ENCODE measurements at places on chromosomes 2 and 18.

- DNase-seq = no peak
These were observed 17.1 kb downstream of the ATOH8 start for GRCh38 chr2:85770786-85771409.

DNA sequence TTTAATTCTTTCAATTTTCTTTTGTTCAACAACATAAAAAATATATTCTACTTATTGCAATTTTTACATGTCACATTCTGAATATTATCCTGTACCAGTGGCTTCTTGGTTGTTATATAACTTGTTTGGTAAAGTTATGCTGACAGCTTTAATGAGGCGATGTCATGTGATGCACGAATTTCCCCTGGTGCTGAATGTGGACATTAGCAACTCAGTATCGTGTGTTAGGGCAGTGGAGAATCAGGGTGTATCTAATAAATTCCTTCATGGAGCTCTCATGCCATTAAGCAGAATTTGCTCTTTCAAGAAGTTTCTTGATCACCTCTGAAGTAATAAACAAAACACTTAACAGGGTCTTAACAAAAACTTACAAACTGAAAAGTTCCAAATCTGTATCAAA lies 99.6 kb upstream of the DNMT3A start:
- no peak for DNase-seq

GRCh38 chr2:109213646-109214433 lies 84.8 kb downstream of the SH3RF3 start:
- DNase-seq = peak; percentile 60

- no peak for DNase-seq
These were observed 145.6 kb upstream of the NCK2 start for GRCh38 chr2:105598829-105599698.

DNA sequence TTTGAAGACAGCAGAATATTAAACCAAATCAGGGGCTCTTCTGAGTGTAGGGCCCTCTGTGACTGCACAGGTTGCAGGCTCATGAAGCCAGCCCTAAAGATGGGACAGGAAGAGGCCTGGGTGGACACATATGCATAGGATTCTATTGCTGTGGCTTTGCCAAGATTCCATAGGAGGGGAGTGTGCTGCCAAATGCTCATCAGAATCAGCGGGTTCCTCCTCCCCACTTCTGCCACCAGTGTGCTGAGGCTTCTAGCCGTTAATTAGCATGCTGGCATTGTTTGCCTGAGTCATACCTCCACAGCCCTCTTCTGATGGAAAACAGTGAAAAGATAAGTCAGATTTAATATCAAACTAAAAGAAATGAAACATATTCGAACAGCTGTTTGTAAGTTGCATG lies 103.9 kb upstream of the TMEFF2 start:
- peak; percentile 4 for DNase-seq

DNA sequence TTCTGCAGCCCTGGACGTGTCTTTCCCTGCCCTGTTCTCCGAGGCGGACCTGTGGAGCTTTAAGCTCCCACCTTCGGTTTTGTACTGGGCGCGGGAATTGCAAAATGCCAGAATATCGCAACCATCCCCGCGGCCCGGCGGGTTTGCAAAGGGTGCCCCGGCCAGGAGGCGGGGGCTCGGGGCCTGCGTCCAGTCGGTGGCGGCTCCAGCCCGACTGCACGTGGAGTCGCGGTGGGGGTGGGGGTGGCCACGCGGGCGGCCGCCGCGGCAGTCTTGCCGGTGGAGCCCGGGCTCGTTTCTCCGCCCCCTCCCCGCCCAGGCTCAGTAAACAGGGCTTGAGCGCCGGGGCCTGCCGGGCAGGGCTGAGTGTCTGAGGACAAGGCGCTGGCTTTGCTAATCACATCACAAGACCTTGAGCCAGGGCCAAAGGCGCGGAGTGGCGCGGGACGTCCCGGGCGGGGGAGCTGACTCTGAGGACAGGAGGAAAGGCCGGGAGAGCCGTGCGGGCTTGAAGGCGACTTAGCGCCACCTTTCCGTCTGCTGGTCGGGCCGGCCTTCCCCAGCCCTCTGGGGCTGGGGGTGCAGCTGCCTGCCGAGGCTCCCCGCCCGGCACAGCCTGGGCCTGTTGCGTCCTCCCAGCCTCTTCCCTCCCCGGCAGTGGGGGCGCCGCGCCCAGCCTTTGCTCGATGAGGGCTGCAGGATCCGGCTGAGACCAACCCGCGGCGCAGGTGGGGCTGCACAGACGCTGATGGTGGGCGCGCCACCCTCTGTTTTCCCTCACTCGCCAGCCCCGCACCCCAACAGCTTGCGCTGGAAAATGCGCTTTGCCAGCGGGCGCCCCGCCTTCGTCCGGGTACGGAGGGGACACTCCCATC lies 786 bp upstream of the ZFP36L2 start:
- DNase-seq = peak; percentile 68

DNA sequence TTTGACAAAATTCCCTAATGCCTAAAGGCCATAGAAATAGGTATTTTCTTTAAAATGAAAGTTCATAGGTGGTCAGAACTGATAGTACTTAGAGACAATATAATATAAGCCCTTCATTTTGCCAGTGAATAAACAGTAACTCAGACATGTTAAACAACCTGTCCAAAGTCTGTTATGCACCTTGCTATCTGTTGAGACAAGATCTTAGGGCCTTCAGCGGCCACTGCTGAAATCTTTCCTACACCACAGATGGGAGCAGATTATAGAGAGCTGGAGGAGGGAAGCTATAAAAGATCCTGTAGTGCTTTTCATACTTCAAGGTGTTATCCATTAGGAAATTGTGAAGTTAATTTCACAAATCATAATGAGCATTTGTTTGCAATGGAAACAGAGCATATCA lies 13.8 kb downstream of the CERKL start:
- DNase-seq = no peak

DNA sequence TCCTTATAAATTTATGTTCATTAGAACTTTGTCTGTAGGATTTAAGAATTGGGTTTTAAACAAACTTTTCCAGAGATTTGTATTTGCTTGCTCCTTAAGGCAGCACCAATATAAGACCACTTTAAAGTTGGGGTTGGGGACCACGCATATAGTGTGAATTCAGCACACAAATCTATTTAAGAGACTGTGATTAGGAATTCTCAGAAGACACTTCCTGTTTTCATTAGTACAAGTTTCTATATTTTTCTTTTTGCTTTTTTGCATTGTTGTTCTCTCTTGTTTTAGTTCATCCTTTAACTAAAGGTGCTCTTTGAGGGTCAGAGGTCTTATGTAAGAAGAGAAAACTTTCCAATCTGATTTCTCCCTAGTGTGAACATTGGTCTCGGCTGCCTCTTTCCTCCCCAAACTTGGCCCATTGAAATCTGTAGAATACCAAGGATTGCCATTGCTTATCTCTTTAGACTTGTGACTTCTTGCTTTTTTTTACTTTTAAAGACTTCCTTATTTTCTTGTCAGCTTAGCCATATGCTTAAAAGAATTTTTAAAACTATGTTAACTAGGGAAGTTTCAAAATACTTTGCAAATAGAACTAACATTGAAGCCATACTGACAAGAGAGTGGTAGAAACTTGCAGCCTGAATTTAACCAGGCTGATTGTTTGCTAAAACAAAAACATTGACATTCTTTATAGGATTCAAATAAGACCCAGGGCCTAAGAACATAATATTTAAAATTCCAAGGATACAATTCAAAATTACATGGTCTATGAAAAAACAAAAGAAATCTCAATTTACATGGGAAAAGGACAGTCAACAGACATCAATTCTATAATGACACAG lies 264.1 kb upstream of the FN1 start:
- no peak for DNase-seq

- no peak for DNase-seq
These were observed 37.3 kb downstream of the PTCD3 start for GRCh38 chr2:86143307-86143706.

GRCh38 chr2:68391869-68392268 lies 26.8 kb downstream of the PLEK start:
- no peak for DNase-seq

GRCh38 chr2:80377071-80377470 lies 72.5 kb upstream of the LRRTM1 start:
- DNase-seq = peak; percentile 80

DNA sequence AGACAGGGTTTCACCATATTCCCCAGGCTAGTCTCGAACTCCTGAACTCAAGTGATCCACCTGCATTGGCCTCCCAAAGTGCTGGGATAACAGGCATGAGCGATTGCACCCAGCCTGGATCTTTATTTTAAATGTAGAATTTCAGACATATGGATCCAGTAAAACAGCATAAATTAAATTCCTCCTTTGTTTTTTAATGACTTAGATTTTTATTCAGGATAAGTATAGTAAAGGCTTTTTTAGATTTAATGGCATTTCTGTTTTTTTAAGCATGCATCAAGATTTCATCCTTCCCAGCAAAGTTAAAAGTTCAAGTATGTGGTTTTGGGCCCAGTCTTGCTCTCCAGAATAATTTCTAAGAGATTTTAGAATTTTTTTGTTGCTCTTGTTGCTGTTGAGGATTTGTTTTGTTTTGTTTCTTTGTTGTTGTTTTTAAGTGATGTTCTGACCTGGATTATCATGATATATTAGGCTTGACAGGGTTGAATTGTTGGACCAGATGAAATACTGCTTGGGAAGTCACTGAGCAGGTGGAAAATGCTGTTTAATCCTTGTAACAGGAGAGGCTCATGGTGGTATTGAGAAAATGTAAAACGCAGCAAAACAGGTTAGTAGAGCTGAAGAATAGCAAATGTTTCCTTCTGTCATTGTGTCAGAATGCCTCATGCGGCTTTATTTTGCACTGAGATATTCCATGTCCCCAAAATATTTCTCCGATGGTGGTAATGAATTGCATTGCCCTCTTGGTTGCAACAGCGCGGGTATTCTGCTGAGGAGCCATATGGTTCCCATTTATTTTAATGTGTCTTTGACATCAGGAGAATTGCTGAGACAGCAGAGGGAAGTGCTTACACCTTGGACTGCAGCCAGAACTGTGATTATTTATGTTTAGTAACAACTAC lies 147.9 kb downstream of the GALNT3 start:
- peak; percentile 58 for DNase-seq

- DNase-seq = no peak
These were observed 113.7 kb upstream of the CREB1 start for GRCh38 chr2:207416111-207416510.

GRCh38 chr2:84858123-84858522 lies 22.8 kb downstream of the TRABD2A start:
- no peak for DNase-seq

DNA sequence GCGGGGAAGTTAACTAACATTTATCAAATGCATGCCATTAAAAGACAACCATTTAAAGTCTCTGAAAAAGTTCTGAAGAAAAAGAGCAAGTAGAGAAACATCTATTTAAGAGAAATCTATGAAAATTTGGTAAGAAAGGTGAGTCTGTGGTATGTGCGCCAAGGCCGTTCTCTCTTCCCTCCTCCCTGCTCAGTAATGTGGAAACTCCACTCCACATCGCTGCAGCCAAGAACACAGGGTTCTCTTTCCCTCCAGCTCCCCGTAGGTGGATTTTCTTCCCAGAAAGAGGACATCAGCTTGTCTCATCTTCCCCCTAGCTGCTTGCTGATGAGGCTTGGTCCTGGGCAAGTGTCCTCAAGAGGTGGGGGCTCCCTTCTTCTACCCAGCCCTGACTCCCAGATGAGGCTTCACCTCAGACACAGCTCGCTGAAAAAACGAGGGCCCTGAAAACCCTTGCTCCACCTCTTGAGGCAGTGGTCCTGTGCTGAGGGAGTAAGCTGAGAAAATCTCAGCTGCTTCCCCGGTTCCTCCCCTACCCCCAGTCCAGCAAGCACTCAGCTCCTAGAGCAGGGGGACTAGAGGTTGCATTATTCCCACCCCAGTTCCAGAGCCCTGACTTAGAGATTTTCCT lies 45.8 kb upstream of the PTPRM start:
- DNase-seq = no peak

GRCh38 chr2:5869936-5870335 lies 177.8 kb downstream of the SOX11 start:
- no peak for DNase-seq

GRCh38 chr2:233981574-233982420 lies 64.6 kb downstream of the TRPM8 start:
- no peak for DNase-seq

DNA sequence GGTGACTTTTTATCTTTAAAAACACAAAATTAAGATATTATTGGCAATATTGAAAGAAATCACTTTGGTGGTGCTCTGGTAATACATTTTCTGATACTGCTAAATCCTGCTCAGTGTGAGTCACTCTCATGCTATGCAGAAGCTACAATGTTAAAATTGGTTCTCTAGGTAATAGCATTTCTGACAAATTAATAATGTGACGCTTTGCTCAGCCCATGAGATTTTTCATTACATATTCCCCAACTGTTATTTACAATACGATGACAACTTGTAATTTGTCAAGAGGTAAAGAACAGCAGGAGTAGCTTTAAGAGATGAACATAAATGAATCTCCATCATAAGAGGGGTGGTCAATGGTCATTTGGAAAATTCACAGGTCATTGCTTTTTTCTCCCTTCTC lies 573.6 kb downstream of the TMEM182 start:
- DNase-seq = no peak

GRCh38 chr2:126994340-126994777 lies 95.7 kb downstream of the TEX51 start:
- DNase-seq = no peak

DNA sequence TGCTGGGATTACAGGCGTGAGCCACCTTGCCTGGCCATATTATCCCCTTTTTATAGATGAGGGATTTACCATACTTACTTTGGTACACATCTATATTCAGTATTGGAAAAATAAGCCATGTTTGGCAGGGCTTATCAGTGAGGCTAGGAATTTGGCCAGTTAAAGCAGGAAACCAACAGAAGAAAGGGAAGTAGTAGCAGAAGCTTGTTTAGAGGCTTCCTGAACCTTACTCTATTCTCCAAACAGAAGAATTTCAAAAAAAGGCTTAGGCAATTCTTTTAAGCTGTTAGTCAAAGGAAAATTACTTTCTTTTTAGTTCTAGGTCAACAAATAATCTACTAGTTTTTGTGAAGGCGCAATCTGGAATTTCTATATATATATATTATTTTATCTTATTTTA lies 3.2 kb upstream of the GLS start:
- DNase-seq = no peak

DNA sequence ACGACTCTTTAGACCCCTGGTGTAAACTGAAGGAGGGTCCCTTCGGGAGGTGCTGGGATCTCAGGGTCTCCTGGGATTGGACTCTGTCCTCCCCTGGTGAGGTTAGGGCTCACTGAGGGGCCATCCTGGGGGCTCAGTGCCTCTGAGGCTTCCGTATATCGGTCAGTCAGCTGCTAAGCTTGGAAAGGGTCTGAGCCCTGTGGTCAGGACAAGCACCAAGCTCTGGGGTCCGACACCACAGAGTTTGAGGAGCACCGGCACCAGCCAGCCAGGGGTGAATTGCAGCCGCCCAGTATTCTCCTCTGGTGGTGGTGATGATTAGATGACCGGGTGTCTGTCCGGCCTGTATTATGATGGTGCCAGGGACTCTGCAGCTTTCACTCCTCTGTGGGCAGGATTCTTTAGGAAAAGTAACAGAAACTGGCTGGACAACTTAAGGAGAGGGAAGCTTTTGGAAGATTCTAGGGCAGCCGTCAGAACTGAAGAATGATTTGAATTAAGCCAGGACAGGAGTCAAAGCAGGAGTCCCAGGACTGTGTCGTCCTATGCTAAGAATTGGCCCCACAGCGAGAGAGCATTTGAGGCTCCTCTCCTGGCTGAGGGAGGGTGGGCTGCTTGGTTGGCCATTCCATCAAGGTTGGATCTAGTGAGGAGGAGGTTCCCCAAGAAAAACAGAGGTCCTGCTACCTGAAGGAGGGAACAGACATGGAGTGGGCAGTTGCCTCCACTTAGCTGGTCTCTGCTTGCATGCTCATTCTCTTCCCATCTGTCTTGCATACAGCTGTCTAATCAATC lies 158.6 kb upstream of the HS6ST1 start:
- DNase-seq = no peak

GRCh38 chr18:10524507-10525370 lies 1.1 kb upstream of the NAPG start:
- peak; percentile 56 for DNase-seq

GRCh38 chr2:103293742-103294077 lies 531.9 kb downstream of the TMEM182 start:
- DNase-seq = no peak
